ENCODE measurements at places on chromosomes 2 and 18.

DNA sequence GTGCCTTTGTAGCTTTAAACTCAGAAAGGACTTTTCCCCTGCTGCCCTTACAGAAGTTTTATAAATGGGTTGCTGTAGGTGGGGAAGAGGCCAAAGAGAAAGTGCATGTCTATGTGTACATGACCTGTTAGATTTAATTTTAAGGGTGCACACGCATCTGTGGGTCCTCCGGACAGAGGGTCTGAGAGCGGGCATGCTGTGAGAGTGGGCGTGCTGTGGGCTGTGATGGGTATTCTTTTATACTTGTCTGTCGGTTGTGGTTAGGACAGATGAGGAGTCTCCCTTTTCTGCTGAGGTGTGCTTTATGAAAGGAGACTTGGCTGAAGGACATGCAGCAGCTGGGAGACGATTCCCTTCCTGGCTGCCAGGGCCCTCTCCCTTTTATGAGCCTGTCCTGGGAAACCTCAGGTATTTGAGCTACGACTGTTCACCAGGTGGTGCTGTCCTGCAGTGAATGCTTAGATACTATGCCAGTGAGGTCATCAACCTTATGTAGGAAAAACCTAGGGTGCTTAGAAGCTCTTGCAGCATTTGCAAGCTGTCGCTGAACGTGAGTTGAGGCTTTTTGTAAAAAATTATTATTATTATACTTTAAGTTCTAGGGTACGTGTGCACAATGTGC lies 67.5 kb downstream of the TANC1 start:
- DNase-seq = no peak

- no peak for DNase-seq
These were observed 128.9 kb upstream of the HS6ST1 start for GRCh38 chr2:128447538-128447995.

DNA sequence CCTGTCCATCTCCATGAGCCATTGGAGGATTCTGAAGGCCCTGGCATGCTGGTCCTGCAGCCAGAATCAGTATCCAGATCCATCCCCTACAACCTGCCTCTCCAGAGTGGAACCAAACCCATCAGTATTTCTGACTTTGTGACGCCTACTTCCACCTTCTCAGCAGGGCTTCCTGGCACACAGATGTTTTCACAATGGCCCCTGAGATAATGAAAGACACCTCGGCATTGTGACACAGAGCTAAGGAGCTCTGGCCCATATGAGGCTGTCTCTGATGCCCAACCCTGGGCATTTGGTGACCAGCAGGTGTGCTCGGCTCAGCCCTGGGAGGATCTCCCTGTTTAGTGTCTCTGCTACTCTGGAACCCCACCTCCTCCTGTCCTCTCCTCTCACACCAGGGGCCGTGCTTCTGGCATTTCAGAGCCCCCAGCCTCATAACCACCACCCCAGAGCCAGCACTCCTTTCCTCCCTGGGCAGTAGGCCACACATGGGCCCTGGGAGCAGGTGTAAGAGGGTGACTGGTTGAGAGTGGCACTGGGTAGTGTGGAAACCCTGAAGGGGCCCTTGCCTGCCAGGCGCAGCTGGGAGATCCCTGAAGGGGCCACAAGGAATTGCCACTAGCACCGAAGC lies 38.2 kb downstream of the FOSL2 start:
- DNase-seq = no peak

- no peak for DNase-seq
These were observed 260.4 kb upstream of the SIX3 start for GRCh38 chr2:44680983-44681531.

- no peak for DNase-seq
These were observed 29.8 kb downstream of the SLC39A6 start for GRCh38 chr18:36099311-36099710.

DNA sequence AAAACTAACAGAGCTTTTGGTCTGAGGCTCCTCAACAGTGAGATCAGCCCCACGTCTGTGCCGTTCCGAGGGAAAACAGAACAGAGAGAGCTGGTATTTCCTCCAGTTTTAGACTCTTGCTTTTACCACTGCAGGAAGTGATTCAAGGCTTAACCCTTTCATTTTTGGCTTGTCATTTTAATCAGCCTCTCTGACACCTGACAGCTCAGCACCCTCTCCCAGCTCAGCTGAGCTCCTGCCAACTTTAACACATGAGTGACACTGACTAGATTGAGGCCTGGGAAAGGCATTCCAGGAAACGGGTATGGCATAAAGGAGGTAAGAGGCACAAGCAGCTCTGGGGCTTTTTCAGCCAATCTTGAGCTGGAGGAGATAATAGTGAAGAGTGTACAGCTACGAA lies 239.4 kb upstream of the SKOR2 start:
- DNase-seq = no peak

GRCh38 chr2:20357638-20358389 lies 7.2 kb upstream of the PUM2 start:
- no peak for DNase-seq

DNA sequence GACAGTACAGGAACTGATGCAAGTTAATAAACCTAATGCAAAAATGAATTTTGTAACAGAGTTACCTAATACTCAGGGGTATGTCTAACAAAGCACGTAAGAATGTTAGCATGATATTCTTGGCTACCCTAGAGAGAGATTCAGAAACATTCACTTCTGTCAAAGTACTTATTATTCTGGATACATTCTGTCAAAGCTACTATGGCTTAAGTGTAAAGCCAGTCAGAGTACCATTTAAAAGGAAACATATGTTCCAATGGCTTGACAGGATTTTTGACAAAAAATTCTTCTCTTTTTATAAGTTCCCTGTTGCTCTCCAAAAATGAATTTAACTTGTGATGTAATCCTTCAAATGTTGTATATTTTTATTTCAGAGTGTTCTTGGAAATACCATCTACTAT lies 85.5 kb downstream of the PIGN start:
- DNase-seq = no peak

GRCh38 chr18:50313031-50313607 lies 25.6 kb upstream of the CXXC1 start:
- DNase-seq = no peak

GRCh38 chr2:128556633-128557032 lies 238.0 kb upstream of the HS6ST1 start:
- no peak for DNase-seq

- DNase-seq = peak; percentile 58
These were observed 502 bp downstream of the EPAS1 start for GRCh38 chr2:46297546-46298271.

DNA sequence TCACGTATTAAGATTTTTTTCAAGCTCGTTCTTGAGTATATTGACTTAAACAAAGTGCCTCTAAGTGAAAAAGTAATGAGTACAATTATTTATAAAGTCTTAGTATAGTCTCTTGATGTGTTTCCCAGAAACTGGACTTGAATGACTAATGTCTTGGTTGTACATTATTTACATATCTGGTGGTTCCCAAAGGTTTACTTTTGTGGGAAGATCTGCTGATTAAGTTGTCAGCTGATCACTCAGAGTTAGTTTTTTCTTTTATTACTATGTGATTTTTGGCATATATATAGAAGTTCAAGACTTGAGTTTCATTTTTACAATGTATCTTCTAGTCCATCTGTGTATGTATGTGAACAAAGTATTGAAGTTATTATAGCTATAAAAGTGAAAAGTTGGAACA lies 29.5 kb downstream of the RNF144A start:
- no peak for DNase-seq

DNA sequence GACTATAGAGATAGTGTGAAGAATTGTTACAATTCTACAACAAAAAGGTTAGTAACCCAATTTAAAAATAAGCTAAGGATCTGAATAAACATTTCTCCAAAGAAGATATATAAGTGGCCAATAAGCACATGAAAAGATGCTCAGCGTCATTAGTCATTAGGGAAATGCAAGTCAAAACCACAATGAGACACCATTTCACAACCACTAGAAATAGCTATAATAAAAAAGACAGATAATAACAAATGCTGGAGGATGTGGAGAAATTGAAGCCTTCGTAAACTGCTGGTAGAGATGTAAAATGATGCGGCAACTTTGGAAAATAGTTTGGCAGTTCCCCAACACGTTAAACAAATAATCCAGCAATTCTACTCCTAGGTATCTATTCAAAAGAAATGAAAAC lies 366.5 kb upstream of the POU3F3 start:
- no peak for DNase-seq

GRCh38 chr2:58904095-58904494 lies 663.0 kb upstream of the FANCL start:
- DNase-seq = no peak

- DNase-seq = no peak
These were observed 68.3 kb downstream of the NCK2 start for GRCh38 chr2:105813045-105813315.

Data from stimulated activated CD8-positive, alpha-beta memory T cell treated with anti-CD3 and anti-CD28 coated beads, Interleukin-15, amount 100 ng/mL, for 4 hours (primary cell).